NCI-H1417 (cell line): ENCODE measurements at places on chromosomes 12 and 14.

DNA sequence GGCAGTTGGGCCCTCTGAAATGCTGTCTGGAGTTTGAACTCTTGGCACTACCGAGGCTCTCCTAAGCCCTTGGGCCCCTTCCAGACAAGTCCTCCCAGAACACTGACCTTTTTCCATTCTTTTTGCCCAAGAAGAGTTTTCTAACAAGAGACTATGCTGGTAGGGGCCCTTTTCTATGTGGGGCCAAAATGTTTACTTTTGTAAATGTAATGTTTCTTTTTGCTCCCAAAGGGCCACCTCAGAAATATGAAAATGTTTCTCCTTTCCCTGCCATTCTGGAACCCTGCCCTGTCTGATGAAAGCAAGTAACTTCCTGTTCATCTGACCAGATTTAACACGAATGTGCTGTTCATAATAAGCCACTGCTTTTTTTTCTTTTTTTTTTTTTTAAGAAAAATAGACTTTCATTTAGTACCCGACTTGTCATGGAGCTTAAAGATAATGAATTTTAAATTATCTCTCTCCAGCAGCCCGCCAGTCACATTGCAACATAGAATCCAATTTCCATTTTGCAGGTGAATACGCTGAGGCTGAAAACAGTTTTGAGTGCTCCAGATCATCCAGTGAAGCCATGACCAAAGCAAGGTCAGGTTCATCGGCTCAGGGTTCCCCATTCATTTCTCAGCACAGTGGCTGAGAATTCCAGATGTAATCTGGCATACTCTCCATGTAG lies 169.9 kb downstream of the DPF3 start:
- DNase-seq, result no peak

DNA sequence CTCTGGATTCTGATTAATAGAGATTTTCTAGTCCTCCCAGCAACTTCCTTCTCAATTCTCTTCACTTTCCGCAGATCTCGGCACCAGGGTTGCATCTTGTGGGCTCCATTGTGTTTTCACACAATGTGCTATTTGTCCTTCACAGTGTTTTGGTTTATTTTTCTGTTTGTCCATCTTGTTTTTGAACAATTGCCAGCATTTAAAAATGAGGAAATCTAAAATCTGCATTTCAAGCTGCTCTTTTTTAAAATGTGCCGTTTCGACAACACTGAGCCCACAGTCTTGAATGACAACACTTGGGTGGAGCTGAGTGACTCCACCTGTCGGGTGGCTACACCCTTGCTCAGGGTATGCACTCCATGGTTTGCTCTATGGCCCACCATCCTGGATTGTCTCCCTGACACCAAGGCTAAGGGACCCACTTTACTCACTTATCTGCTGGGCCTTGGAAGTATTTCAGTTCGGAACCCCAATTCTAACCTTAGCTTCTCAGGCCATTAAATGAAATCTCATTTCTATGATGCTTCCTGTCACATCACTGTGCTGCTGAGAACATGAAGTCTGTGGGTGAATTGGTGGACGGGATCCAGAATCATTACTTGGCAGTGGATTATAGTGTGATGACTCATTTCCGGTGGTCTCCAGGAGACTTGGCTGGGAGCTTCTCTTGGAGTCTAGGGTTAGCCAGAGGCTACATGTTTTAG lies 3.4 kb upstream of the MYRFL start:
- no peak for DNase-seq

DNA sequence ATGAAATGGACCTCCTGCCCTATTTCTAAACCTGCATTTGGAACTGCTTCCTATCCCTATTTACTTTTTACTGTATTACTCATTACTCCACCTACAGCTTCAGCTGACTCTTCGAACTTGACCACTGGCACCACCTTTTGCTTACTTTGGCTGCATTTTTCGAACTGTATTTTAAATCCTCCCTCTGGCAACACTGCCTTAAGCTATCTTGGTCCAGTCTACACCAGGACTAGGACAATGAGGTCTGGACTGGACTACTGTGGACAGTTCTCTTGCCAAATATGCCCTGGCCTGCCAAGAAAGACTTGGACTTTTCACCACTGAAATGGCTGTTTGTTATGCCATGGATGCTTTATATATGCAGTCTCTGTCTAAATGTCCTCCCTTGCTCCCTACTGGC lies 328.1 kb downstream of the BTG1 start:
- DNase-seq, result no peak

- peak; percentile 48 for DNase-seq
These were observed 77.0 kb upstream of the FOXN3 start for GRCh38 chr14:89493877-89494634.

- DNase-seq, result no peak
These were observed 1.4 kb downstream of the TMBIM4 start for GRCh38 chr12:66168410-66168809.

GRCh38 chr12:50110127-50110761 lies 1.8 kb upstream of the COX14 start:
- no peak for DNase-seq

DNA sequence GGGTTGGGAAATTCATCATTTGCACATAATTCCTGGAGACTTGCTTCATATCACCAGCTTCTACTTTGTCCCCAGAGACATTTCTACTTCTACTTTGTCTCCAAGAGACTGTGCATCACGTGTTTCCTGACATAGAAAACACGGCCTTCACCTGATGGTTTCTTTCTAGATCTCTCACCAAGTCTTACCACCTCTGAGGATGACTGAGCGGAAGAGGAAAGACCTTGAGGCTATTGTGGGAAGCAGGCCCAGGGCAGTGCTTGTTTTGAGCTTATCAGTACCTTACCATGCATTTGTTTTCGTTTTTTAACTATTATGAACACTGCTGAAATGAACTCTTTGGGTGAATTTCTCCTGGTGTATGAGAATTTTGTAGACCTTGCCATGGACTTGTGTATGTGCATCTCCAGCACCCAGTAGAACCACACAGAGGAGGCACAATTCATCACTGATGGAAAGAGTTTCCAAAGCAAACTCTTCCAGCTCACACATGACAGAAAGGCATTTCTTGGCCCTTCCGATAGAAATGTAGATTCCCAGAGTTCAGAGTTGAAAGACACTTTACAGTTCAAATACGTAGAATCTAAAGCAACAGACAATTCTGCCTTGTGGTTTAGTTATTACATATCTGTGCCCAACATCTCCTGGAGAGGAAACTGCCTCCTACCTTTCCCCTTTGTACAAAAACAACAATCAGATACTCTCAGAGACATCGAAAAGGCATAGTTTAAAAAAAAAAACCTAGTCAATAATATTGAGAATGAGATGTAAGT lies 434.7 kb downstream of the FUT8 start:
- no peak for DNase-seq

DNA sequence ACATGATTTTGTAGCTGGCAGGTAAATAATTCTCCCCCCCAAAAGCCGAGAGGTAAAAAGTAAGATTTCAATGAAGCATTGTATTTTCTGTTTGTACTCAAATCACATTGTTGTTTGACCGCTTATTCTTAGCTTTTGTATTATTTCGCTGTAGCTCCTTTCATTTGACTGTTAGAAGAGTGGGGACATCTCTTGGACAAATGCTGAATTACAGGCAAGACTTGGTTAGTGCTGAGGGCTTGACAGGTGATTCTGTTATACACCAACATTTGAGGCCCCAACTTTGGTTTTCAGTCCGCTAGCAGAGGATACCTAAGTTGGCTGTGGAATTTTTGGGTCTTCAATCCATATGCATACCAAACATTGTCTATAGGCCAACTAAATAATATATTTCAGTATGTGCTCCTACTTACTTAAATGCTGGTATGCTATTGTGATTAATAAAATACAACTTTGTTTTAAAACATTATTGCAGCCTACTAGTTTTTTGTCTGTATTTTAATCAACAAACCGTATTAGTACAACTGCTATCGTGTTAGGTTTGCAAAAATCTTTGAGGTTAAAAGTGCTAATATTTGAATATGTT lies 102.2 kb downstream of the ERC1 start:
- peak; percentile 51 for DNase-seq

DNA sequence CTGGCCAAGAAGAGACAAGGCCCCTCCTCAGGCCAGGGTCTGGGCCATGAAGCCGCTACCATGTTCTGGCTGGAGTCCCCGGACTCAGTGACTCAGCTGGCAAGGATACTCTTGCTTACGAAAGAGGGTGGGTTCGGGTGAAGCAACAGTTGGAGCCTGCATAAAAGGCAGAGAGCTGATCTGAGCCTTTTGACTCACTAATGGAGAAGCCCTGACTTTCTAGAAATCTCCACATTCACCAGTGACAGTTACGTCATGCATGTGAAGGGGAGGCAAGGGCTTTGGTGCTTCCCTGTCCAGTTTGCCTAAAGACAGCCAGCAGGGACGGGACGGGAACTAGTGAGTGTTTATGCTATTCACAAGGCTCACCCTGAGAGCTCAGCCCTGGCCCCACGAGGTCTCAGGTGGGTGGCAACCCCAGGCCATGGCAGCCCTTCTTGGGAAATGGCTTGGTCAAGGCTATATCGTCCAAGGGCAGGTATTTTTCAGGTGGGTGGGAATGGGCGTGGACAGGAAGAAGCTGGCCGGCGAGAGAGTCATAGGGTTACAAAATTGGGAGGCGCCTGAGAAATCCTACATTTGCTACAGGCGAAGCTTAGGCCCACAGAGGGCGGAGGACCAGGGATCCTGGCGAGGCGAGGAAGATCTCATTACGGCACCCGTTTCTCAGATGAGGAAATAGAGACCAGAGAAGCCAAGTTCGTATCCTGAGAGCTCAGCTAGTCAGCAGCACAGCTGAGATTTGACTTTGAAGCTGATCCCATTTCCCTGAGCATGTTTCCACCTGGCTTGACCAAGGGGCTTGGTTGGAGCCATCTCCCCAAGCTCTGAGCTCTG lies 314.6 kb downstream of the BCL11B start:
- no peak for DNase-seq

GRCh38 chr12:92544322-92544721 lies 158.5 kb upstream of the PLEKHG7 start:
- no peak for DNase-seq

DNA sequence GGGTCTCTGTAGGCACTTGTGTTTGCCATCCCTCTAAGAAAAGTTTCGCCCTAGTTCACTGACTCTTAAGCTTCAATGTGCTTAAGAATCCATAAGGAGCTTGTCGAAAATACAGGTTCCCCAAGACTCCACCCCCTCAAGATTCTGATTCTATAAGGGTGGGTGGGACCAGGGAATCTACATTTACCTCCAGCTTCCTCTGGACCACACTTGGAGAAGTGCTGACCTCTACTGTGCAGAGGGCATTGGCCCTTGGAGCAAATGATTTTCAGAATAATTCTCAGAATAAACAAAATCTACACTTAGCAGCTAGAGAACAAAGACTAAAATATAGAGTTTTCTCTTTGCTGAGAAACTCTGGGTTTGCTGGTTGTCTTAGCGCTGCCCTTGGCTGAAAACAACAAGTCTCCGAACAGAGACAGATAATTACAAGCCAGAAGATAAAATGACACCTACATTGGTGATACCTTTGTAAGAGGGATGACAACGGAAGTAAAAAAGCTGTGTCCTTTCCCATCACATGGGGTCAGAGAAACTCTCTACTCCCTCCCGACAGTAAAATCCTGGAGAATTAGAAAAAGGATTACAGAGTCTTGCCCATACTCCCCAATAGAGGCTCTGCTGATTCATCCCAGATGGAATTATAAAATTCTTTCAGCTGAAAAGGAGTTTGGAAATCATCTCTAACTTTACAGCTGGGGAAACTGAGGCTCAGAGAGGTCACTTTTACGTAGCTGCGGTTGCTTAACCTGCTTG lies 4.8 kb downstream of the TGFB3 start:
- DNase-seq, result no peak

- no peak for DNase-seq
These were observed 90.5 kb downstream of the TTC8 start for GRCh38 chr14:88914956-88915355.

- DNase-seq, result no peak
These were observed 309.2 kb downstream of the FOXG1 start for GRCh38 chr14:29075761-29076160.

- DNase-seq, result no peak
These were observed 6.9 kb upstream of the FAIM2 start for GRCh38 chr12:49910331-49911212.

DNA sequence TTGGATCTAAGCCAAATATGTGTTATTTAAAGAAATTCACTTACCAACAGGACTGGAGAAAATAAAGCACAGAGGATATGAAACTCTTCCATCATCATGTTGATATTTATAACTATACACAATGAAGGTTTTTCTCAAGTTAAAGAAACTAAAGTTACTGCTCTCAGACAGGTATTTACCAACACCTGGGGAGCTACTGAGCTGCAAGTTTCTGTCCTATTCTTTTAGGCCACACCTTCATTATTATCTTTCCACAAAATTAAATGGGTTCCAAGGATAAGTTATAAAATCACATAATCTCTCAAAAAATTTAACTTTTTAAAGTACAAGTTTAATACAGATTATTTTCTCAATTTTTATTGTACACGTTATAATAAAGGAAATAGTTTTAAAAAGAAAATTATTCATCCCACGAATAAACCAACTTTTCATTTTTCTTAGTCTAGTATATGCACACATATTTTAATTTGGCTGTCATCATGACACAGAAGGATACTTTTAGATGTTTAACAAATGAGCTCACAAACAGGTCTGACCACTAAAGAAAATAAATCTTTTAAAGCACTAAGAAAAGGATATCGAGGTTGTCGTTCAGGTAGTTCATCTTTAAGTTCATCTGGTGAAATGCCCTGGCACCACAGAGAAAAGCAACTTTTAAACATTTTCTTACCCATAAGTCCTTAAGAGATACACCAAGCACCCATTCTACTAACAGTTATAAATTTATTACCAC lies 7.8 kb downstream of the GMFB start:
- no peak for DNase-seq

DNA sequence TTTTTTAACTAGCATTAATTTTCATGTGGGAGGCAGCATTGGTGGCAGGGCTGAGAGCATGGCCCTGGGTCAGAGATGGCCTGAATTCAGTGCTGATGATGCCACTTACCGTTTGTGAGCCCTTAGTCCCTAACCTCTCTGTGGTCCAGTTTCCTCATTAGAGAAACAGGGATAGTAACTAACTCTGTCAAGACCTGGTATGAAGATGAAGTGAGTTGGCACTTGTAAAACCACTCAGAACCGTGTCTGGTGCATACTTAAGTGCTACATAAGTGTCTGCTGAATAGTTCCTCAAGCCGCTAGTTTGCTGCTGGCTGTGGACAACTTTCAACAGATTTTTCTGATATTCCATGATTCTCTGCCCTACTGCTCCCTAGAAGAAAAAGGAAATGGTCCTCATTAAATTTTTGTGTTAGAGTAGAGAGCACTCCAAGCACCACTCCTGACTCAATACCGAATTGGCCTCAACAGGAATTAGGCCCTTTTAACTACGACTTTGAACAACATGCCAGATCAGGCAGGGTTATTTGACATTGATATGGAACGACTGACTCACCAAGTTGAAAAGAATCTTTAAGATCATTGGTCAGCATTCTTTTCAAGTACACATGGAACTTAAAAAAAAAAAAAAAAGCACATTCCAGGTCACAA lies 250.2 kb downstream of the ANO2 start:
- DNase-seq, result no peak
